Type B pancreatic cell (in vitro differentiated cells): ENCODE measurements at places on chromosomes 1 and 21. TPM values are rescaled to one million over a fixed set of nuclear protein-coding genes. Genes with fewer than 3 reads are reported as not detected.

DNA sequence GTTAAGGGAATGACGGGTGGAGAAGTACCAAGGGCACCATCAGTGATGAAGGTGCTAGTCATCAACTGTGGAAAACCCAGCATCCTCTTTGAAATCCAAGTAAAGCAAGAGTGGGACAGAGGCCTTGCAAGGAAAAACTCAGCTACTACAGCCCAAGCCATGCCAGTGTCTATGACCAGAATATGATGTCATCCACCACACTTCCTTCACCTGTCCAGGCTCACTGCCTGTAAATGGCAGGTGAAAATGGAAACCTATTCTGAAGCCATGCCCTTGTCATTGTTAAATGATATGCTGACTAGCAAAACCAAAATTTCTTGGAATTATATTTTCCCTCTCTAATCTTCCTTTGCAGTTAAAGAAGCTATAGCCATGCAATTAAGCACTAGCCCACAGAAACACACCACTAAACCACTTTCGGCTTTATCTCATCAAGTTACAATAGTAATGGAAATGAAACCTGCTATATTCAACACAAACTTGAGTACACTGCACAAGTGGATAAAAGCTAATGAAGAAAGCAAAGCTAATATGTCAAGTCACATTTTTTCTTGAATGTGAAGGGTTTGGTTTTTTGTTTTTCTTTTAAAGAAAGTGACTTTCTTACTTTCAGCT lies 96.3 kb upstream of the RALGPS2 start:
- no peak overlapping the region for H3K27ac ChIP-seq
- H3K27me3 ChIP-seq, result no peaks in the 10 kb centered on the region
- H3K4me3 ChIP-seq, result no peak overlapping the region
- H3K36me3 ChIP-seq, result no peaks in the 10 kb centered on the region

GRCh38 chr1:10962483-10962882 lies 50.0 kb upstream of the TARDBP start:
- no peak for DNase-seq
- H3K36me3 ChIP-seq, result no peaks in the 10 kb centered on the region
- H3K4me3 ChIP-seq, result no peak overlapping the region
- no peaks in the 10 kb centered on the region for H3K4me1 ChIP-seq

GRCh38 chr21:43938751-43939442 lies 73.2 kb upstream of the TRAPPC10 start:
- no peaks in the 10 kb centered on the region for H3K36me3 ChIP-seq
- DNase-seq, result peak; percentile 81
- H3K27ac ChIP-seq, result peak overlapping the region; percentile 80
- H3K4me3 ChIP-seq, result peak overlapping the region; percentile 55
- no peaks in the 10 kb centered on the region for H3K27me3 ChIP-seq

Gene TCHHL1
- 6.5 and 22.3 TPM in 2 replicates for total RNA-seq

DNA sequence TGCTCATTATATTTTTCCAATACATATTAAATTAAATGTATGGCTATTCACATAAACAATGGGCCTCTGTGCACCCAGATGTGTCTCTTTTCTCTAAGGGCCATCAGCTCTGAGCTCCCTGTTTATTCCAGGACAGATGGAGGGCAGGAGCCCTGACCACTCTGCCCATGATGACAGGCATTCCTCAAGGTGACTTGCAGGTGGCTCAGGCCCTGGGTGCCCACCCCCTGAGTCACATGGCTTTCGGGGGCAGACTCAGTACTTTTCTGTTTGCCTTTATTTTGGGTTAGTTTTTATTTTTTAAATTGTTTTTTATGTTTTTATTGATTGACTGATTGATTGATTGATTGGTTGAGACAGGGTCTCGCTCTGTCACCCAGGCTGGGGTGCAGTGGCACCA lies 6.4 kb upstream of the LRP8 start:
- H3K27ac ChIP-seq, result no peak overlapping the region
- H3K36me3 ChIP-seq, result no peaks in the 10 kb centered on the region
- H3K27me3 ChIP-seq, result peaks cover 22% of the 10 kb centered on the region
- no peaks in the 10 kb centered on the region for H3K4me1 ChIP-seq

GRCh38 chr1:165313903-165314302 lies 42.6 kb downstream of the LMX1A start:
- H3K27ac ChIP-seq, result no peak overlapping the region
- H3K27me3 ChIP-seq, result peaks cover 44% of the 10 kb centered on the region
- DNase-seq, result no peak
- H3K4me3 ChIP-seq, result no peak overlapping the region
- H3K36me3 ChIP-seq, result no peaks in the 10 kb centered on the region

Gene TMEM240
- 3.1 and 10.3 TPM in 2 replicates for total RNA-seq

DNA sequence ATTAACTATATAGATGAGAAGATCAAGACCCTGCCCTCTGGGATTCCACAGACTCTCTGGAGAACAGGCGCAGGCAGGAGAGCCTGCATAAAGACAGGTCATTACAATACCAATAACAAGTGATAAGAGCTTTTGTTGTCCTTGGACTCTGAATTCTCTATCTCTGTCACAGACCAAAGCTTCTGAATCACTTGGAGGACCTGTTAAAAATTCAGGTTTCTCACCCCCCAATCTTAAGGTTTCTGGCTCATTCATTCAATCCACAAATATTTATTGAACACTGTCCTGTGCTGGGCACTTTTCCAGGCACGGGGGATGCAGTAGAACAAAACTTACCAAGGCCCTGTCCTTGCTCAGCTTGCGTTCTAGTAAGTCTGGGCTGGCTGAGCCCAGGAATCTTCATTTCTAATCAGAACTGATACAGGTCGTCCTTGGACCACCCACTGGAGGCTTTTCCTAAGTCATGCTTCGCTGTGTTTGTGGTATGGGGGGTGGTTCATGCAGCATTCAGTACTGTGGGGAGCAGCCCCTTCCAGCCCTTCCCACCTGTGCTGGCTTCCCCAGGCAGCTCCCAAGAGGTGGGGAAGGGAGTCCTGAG lies 1.4 kb downstream of the EFNA4 start:
- no peaks in the 10 kb centered on the region for H3K36me3 ChIP-seq
- peaks cover 16% of the 10 kb centered on the region for H3K4me1 ChIP-seq
- peak overlapping the region; percentile 89 for H3K4me3 ChIP-seq
- peak overlapping the region; percentile 69 for H3K27ac ChIP-seq
- DNase-seq, result no peak
- peaks cover 3% of the 10 kb centered on the region for H3K27me3 ChIP-seq
